Skin of body (tissue), 3 donors: ENCODE measurements at places on chromosomes 11 and 22. TPM values are rescaled to one million over a fixed set of nuclear protein-coding genes. Genes with fewer than 3 reads are reported as not detected.

NNMT gene
- 26.7 TPM for total RNA-seq

SLC22A9 gene
- not detected for total RNA-seq

KRTAP5-10 gene
- total RNA-seq = 1.5 TPM

TMEM86A gene
- total RNA-seq = 4.0 TPM

GVQW3 gene
- 5.2 TPM for total RNA-seq

FOLR1 gene
- total RNA-seq = 0.69 TPM

WT1 gene
- total RNA-seq = not detected

OOSP4A gene
- not detected for total RNA-seq

GAL3ST1 gene
- 0.39 TPM for total RNA-seq

GPHA2 gene
- total RNA-seq = not detected

MGAT3 gene
- 4.2 TPM for total RNA-seq

UPK3A gene
- not detected for total RNA-seq

RAB30 gene
- total RNA-seq = 22.4 TPM

MUC5AC gene
- total RNA-seq = 0.39 TPM

SNX32 gene
- total RNA-seq = 1.4 TPM

NAA40 gene
- 7.7 TPM for total RNA-seq
